ENCODE measurements at places on chromosomes 4 and X.

GRCh38 chrX:132004728-132005127, 18.4 kb upstream of the STK26 start:
- no peak for DNase-seq

GRCh38 chr4:84847978-84848377, 118.5 kb downstream of the WDFY3 start:
- no peak for DNase-seq

DNA sequence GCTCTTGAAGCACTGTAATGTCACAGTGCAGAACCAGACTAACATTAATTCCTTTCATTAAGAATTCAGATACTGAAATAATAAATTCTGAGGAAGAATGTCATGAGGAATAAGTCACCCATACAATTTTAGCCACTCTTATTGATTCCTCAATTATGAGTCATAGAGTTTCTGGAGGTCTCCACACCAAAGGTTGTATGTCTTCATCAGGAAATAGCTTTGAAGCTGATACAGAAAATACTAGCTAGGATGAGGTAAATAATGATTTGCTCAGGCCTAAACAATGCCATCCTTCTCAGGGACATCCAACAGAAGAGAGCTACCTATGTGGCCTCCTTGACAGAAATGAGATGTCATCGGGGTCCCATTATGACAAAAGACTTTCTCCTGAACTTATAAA, 238.8 kb downstream of the OR13H1 start:
- no peak for DNase-seq

- no peak for DNase-seq
These were observed 131.4 kb upstream of the CTSO start for GRCh38 chr4:156085100-156085499.

DNA sequence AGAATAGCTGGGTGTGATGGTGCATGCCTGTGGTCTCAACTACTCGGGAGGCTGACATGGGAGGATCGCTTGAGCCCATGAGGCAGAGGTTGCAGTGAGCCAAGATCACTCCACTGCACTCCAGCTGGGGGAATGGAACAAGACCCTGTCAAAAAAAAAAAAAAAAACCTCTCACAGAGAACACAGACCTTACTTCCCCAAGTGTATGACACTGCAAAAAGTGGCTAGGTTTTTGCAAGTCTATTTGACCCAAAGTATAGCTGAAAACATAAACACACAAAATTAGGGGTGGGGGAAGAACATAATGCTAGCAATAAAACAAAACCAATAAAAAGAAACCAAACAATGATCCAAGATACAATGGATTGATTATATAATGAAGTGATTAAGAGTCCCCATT, 6.7 kb downstream of the LAMP2 start:
- DNase-seq = no peak

DNA sequence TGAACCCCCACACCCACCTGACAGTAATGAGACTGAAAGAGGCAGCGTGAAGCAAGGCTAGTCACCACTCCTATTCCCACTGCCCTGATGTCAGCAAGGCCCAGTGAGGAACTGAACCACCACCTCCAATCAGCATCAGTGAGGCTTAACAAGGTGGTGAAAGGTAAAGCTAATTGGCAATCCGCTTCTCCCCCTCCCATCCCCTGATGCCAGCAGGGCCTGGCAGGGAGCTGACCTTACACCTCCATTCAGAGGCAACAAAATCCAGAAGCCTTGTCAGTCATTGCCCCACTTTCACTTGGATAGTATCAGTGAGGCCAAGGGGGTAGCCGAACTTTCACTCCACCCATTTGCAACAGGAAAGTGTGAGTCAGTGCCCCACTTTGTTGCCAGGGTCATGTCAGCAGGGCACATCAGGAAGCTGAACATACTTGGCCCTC, 60.8 kb downstream of the AWAT2 start:
- no peak for DNase-seq

- no peak for DNase-seq
These were observed 72.6 kb upstream of the DHX15 start for GRCh38 chr4:24656906-24657305.

DNA sequence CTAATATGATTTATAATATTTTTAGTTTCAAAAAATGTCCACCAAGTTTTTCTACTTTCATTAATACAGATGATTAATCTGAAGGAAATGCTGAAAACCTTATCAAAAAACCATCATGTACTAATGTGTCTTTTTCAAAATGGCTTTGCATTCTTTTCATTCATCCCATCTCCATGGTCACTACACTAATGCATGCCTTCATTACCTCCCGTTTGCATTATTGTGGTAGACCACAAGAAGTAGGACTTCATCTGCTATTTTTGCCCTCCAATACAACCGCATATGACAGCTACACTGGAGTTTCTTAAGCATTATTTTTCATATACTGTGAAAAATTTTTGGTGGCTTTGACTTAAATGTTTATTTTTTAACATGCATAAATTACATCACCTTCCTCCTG, 37.9 kb upstream of the FSTL5 start:
- DNase-seq = peak; percentile 66

DNA sequence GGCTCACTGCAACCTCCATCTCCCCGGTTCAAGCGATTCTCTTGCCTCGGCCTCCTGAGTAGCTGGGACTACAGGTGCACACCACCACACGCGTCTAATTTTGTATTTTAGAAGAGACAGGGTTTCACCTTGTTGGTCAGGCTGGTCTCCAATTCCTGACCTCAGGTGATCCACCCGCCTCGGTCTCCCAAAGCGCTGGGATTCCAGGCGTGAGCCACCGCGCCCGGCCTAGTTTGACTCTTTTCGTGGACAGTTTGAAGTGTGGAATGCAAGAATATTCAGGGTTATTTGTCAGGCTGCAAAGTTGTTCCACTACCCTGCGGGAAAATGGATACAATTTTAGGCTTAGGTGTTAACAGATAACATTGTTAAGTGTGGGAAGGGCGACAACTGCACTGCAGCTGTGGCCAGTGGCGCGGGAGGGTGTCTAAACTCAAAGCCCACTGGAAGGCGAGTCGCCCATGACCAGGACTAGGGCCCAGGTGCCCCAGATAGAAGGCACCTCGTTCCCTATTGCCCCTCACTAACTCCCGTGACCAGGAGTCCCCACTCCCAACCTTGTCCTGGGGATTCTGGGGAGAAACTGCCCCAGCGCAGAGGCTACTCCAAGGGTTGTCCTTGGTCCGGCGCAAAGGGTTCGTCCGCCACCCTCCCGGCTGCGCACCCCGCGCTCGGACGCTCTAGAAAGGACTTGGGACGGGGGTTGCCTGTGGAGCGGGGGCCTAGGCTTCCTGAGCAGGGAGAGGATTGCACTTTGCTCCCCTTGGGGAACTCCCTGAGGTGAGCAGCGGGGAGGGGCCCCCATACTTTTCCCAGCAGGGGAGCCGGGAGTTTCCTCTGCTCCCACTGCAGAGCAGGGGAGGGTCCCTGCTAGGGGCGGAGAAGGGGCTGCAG, 1.1 kb upstream of the CD99 start:
- DNase-seq = no peak

GRCh38 chr4:181793096-181793495, 450.1 kb upstream of the TENM3 start:
- DNase-seq = no peak

GRCh38 chrX:74179990-74180389, 124.0 kb upstream of the ZCCHC13 start:
- no peak for DNase-seq

- no peak for DNase-seq
These were observed 12.7 kb upstream of the MCUB start for GRCh38 chr4:109547394-109547793.

- DNase-seq = peak; percentile 64
These were observed 19.7 kb downstream of the MAEA start for GRCh38 chr4:1309261-1310010.

DNA sequence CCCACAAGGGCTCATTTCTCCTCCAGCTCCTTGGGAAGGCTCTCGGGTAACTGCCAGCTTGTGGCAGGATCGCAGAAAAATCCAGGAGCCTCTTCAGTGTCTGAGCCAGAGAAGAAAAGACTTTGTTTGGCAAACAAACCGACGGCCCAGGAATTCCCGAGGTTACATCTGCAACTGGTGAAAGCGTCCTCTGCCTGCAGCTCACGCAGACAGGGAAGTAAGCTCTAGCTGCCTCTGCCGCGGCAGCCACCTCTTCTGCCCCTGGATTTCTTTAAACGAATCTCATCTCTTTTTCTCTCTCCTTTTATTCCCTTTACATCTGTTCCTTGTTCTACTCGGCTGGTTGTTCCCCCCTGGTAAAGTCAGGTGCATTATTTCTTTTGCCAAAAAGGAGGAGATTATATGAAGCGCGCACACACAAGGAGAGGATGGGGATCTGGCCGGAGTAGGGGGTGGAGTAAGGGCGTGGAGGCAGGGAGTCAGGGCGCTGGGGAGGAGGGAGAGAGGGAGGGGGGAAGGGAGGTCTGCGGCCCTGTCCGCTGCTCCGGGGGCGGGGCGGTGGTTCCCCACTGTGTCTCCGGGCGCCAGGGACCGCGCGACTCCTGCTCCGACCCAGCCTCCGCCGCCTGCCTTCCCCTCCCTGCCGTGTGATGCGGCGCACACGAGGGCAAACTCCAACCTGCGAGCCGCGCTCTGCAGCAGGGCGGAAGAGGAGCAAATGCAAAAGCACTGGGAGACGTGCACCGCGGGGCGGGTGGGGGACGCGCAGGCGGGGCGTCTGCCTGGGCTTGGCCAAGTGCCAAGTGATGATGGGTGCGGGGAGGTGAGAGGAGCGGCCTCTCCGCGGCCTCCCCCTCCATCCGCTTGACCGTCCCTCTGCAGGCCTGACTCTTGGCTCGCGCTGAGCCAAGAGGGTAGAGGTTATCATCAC, at the start of gene DCHS2:
Gene DCHS2, minus strand, starts transcription at position 459 of the 931 bp plus-strand sequence. Its CDS starts 444 bp downstream, at position 15.
- DNase-seq = no peak

DNA sequence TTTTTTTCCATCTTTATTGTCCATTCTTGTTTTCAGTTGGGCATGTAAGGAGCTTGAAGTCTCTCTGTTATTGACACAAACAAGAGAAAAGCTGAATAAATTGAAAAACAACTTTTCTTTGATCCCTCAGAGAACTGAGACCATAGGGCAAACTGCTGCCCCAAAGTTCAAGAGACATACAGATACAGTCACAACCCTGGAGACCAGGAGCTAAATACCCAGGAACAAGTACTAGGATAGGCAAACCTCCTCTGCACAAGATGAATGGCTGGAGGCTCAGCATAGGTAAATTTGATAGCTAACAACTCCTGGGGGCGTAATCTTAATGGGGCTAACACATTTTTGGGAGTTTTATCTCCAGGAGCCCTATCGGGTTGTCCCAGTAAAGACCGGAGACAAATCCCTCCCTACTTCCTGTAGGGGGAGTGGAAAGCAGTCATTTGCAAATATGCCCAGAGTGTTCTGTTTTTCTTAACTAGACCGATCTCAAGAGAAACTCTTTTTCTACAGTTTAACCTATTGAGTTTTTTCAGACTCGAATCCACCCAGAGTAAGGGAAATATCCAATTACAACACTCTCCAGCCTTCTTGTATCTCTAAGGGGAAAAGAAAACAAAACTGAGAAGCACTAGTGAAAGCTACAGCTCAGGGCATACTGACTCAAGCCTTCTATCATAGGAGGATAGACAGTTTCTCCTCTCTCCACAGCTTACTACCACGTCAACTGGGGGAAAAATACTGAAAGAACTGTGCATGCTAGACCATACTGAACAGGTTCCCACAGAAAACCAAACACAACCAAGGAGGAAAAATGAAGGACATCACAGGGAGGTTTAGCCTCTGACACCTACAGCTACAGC, 23.1 kb downstream of the MAGEA8 start:
- peak; percentile 2 for DNase-seq

DNA sequence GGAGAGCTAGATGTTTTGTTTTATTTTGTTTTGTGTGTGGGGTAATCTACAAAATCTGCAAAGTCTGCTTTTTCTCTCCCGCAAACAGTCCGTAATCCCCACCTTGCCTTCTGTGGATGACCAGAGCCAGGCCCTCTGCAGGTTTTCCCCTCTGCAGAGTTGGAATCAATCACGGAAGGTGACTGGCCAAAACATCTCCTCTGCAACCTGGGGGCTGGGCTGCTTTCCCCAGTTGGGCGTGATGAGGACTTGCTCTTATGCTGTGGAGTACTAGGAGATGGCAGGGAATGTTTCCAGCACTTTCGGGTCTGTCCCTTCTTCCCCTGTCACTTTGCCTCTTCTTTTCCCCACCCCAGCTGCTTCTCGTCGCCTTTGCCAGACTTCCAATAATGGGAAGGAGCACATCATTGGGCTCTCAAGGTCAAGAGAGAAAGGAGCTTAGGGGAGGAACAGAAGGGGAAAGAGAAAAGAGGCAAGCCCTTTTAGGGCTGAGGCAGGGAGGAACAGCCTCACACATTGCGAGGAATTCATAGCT, 1.1 kb downstream of the TMEM35A start:
- no peak for DNase-seq

- no peak for DNase-seq
These were observed 239.5 kb downstream of the KCNIP4 start for GRCh38 chr4:21709031-21709430.

GRCh38 chrX:114365065-114365834, 218.6 kb upstream of the HTR2C start:
- no peak for DNase-seq

- peak; percentile 16 for DNase-seq
These were observed 797 bp downstream of the CD99L2 start for GRCh38 chrX:150897421-150898320.

DNA sequence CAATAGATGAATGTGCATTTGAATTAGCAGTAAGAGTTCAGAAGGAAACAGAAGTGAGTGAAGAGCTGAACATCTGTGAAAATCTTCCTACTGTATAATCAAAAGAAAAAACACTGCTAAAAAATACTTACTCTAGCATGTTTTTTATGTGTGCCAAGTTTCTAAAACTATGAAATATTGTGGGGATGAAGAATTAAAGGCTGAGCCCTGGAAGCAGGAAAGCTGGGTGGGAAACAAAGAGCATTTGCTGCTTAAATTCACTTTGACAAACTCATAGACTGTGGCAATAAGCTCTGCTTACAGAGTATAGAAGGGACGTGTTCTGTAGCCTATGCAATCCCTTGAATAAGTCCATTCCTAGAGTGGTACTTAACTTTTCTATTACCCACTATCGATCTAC, 261.7 kb downstream of the ANKRD50 start:
- DNase-seq = no peak

- no peak for DNase-seq
These were observed 48.7 kb downstream of the TMEM131L start for GRCh38 chr4:153514688-153515426.

- DNase-seq = no peak
These were observed 1873.7 kb upstream of the IGFBP7 start for GRCh38 chr4:58983887-58984286.

- DNase-seq = no peak
These were observed 107.0 kb upstream of the STIM2 start for GRCh38 chr4:26753617-26754016.

GRCh38 chr4:77123411-77123810, 33.6 kb upstream of the CCNG2 start:
- no peak for DNase-seq

- DNase-seq = no peak
These were observed 330.8 kb upstream of the DKK2 start for GRCh38 chr4:107366900-107367299.

GRCh38 chr4:105970371-105970770, 75.1 kb downstream of the NPNT start:
- no peak for DNase-seq

DNA sequence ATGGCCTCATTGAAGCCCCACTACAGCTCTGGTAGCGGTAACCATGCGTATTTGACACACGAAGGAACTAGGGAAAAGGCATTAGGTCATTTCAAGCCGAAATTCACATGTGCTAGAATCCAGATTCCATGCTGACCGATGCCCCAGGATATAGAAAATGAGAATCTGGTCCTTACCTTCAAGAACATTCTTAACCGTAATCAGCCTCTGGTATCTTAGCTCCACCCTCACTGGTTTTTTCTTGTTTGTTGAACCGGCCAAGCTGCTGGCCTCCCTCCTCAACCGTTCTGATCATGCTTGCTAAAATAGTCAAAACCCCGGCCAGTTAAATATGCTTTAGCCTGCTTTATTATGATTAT, 876 bp downstream of the HPRT1 start:
- DNase-seq = no peak

Measured in A172 (cell line).